ENCODE measurements at places on chromosomes 11 and 22. TPM values are rescaled to one million over a fixed set of nuclear protein-coding genes. Genes with fewer than 3 reads are reported as not detected.
A peak's percentile ranks its signal among the peaks of the same experiment; 100 is the strongest.

The PDXP gene
- 10.8 TPM for total RNA-seq

The CYP2D6 gene
- total RNA-seq: 8.6 TPM

The NEFH gene
- total RNA-seq: 0.76 TPM

The OR10D3 gene
- total RNA-seq: not detected

DNA sequence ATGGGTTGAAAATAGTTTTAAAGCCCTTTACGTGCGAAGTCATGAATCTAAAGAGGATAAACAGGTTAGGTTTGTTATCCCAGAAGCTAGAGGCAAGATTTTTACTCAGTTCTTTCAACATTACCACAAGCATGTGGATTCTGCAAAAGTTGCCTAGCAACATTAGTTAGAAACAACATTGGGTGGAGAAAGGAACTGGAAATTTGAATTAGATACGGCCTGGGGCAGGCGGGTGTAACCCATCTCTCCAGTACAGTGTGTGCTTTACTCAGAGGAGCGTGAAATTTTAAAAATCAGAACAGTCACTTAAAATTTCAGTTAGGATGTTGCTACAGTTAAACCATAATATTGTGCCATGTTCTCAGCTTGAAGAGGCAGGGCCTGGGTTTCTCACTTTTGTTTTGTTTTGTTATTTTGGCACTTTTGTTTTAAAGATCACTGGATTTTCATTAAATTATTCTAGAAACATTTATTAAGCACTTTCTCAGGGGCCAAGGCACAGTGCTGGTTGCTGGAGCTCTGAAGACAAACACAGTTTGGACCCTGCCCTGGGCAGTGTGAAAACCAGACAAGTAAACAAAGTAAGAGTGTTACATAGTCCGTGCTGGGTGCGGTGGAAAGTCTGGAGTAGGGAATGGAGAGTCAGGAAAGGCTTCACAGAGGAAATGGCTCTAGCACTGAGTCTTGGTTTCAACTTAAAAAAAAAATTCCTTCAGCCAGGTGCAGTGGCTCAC is 4.4 kb upstream of the WEE1 start:
- no peak for DNase-seq

GRCh38 chr11:91927448-91927847 is 297.2 kb upstream of the FAT3 start:
- no peak for DNase-seq

DNA sequence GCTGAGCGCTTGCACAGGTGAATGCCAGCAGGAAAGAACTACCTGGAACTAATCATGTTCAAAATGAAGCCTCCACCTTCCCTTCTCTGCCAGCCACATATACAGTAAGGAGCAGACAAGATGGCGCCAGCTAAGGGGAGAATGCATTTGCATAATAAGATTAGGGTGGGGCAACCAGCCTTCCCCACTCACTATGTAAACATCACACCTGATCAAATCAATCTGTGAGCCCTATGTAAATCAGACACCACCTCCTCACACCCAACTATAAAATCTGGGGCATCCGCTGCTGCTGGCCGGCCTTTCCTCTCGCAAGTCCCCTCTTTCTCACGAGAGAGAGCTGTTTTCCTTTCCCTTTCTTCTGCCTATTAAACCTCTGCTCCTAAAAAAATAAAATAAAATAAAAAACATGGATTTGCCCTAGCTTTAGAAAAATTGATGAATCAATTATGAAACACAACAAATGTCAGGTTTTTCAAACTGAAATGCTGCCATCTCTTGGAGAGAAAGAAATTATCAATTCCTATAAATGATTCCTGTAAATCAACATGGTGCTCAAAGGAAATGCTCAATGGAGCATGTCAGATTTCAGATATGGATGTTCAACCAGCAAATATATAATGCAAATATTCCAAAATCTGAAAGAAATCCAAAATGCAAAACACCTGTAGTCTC is 108.9 kb downstream of the SGSM3 start:
- DNase-seq: peak; percentile 22

DNA sequence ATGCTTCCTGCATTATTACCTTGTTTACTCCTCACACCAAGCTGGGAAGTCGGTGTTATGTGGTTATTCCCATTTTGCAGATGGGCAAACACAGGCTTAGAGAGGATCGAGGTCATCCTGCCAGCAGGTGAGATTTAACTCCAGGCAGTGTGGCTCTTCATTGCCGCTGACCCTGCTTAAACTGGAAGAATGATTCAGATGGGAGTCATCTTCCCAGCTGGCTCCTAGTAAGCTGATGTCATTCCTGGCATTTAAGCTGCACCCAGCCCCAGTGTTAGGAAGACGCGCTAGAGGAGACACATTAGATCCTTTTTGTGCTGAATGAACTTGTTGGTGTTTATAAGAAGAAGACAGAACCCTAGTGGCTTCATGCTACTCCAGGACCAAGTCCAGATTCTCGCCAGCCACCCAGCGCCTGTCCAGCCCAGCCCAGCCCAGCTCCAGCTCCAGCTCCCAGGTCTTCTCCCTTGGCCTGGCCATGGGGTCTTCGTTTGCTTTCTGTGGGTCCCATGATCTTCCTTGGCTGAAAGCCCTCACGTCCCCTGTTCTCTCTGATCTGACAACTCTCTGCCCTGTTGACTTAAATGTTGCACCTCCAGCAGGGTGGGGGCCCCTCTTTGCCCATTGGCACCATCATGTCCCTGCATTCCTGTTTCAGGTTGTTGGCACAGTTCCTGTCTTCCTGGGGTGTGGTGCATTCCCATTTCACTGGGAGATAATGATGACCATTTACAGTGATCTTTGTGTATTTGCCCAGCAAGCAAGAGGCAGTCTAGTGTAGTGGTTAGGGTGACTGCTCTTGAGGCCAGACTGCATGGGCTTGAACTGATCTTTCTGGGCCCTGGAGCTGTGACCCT is 13.6 kb downstream of the PARVB start:
- DNase-seq: no peak

- DNase-seq: no peak
These were observed 2.0 kb upstream of the UBXN1 start for GRCh38 chr11:62680825-62681240.

GRCh38 chr11:4118107-4118506 is 23.5 kb downstream of the RRM1 start:
- no peak for DNase-seq

- no peak for DNase-seq
These were observed 62.0 kb upstream of the NECTIN1 start for GRCh38 chr11:119791047-119791446.

DNA sequence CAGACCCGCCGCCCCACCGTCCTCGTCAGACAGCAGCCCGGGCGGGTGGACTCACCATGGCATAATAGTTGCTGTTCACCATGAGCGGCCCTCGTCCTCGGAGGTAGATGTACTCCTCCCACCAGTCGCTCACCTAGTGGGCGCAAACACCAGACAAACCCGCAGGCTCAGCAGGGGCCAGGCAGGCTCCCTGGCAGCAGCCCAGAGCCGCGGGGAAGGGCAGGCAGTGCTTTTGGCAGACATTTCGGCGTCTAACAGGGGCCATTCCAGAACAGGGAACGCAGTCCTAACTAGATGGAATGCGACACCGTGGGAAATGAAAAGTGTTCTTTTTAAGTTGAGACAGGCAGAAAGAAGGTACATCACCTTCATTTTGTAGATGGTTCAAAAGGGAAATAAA is 44.9 kb downstream of the CPT1A start:
- DNase-seq: no peak

DNA sequence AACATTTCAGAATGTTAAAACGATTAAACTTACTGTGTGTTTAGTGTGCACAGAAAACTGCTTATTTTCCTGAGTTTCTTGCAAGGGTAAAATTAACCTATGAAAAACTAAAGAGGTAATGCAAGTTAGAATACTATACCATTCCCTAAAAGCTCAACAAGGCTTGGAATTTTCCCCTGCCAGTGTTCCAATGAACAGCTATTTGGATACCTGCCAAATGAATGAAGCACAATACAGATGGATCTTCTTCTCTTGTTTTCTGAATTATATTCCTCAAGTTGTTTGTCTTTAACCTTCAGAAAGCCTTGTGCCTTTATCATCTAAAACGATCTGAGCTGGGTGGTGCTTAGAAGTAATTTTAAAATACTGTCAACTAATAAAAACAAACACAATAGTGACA is 204.5 kb downstream of the LRRC4C start:
- no peak for DNase-seq

GRCh38 chr22:36435516-36436415 is 45.7 kb downstream of the TXN2 start:
- DNase-seq: peak; percentile 80

- no peak for DNase-seq
These were observed 227.4 kb downstream of the CSNK2A3 start for GRCh38 chr11:11125618-11126017.

DNA sequence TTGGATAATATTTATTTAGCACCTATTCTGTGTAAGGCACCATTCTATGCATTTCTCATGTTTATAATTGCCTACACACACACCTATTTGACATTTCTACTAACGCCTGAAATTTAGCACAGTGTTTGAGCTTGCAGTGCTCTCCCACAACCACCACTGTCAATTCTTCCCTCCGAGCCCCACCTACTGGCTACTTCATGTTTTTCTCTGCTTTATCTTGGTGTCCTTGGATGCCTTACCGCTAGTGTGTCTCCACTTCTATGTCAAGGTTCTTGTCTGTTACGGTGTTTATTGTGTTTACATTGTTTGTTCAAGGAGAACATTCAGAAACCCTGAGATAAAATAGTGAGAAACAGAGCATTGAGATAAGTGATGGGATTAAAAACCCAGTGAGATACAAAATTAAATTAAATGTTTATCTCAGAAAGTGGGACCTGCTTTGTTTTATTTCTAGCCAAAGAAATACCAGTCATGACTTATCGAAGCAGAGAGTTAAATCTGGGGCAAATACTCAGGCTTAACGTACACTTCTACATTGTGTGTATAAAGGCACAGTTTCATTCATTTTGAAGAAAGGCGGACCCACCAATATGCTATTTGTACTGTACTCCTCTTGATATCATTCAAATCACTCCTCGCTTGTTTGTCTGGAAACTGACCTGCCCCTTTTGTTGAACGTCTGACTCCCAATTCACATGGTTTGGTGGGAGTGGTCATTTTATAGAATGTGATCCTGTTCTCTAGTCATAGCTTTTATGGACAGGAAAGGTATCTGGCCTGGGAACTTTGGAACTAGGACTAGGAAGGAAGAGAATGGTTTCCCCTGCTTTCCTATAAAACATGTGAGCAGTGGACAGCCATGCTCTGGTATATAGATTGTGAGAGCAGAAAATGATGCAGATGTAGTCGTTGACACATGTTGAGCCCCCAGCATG is 39.2 kb upstream of the SLC36A4 start:
- DNase-seq: no peak

DNA sequence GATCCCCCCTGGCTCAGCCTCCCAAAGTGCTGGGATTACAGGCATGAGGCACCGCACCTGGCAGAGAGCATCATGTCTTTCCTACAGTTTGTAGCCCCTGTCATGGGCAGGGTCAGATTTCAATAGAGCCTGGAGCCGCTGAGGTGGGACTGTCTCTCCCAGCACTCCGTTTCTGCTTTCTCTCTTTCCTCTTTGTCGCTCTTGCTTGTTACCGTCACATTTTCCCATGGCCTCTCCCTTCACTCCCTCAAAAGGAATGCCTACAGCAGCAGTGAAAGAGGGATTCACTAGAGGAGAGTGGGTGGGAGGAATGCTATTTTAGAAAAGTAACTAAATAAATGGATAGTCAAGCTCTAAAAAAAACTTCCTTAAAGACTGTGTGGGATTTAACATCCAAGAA is 136.7 kb upstream of the TTC12 start:
- DNase-seq: no peak

All from T-cell (primary cell).